ENCODE measurements at places on chromosomes 3 and 15.
A peak's percentile ranks its signal among the peaks of the same experiment; 100 is the strongest.

GRCh38 chr15:71201477-71201876, 86.2 kb downstream of the THSD4 start:
- H3K36me3 ChIP-seq: no peaks in the 10 kb centered on the region
- H3K4me1 ChIP-seq: peaks cover 3% of the 10 kb centered on the region
- H3K27ac ChIP-seq: no peak overlapping the region
- DNase-seq: no peak

- H3K27me3 ChIP-seq: no peaks in the 10 kb centered on the region
- DNase-seq: peak; percentile 77
- peaks cover 38% of the 10 kb centered on the region for H3K36me3 ChIP-seq
- H3K4me3 ChIP-seq: peak overlapping the region; percentile 67
- H3K4me1 ChIP-seq: peaks cover 89% of the 10 kb centered on the region
These were observed 13.9 kb downstream of the ARHGEF3 start for GRCh38 chr3:56787784-56788256.

- H3K36me3 ChIP-seq: no peaks in the 10 kb centered on the region
- no peak overlapping the region for H3K4me3 ChIP-seq
- DNase-seq: no peak
- H3K27ac ChIP-seq: no peak overlapping the region
- H3K27me3 ChIP-seq: peaks cover 2% of the 10 kb centered on the region
These were observed 158.7 kb downstream of the APBA2 start for GRCh38 chr15:29044503-29044901.

DNA sequence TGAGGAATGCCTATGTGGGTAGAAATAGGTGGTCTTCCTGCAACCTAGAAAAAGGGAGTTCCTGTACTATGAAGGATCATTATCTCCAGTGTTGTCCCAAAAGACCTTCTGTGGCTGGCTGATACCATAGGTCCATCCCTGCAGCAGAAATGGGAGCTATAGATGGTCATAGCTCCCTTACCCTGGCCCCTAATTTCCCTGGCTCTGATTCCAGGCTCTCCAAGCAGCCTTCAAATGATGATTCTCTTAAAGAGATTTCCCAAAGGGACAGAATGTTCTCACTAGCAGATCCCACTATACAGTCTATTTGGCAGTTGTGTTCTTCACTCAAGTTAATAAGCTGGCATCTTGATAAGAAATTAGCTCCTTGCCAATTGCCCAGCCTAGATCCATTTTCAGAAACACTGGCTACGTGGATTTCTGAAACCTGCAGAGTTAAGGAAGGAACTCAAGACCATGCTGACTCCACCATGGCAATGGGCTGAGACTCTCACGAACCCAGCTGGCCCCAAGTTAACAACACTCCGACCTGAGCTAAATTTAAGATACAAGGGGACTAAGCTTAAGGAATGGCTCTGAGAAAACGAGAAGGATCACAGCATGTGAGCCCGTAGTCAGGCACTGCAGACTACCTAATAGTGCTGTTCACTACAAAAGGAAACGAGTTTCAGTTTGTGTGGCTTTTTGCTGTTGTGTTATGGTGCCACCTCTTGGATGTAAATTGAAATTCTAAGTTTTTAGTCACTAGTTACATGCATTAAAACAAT, 11.4 kb downstream of the C15orf40 start:
- peak overlapping the region; percentile 73 for H3K4me3 ChIP-seq
- no peaks in the 10 kb centered on the region for H3K27me3 ChIP-seq
- peak; percentile 84 for DNase-seq
- H3K27ac ChIP-seq: no peak overlapping the region
- H3K36me3 ChIP-seq: no peaks in the 10 kb centered on the region

GRCh38 chr15:34304613-34305012, 33.0 kb downstream of the SLC12A6 start:
- no peak for DNase-seq
- no peaks in the 10 kb centered on the region for H3K27me3 ChIP-seq
- no peak overlapping the region for H3K4me3 ChIP-seq
- peaks cover 14% of the 10 kb centered on the region for H3K4me1 ChIP-seq

GRCh38 chr3:186054792-186055352, 54.0 kb downstream of the ETV5 start:
- H3K36me3 ChIP-seq: no peaks in the 10 kb centered on the region
- no peak for DNase-seq
- H3K4me3 ChIP-seq: no peak overlapping the region
- H3K27ac ChIP-seq: no peak overlapping the region
- H3K27me3 ChIP-seq: peaks cover 59% of the 10 kb centered on the region

DNA sequence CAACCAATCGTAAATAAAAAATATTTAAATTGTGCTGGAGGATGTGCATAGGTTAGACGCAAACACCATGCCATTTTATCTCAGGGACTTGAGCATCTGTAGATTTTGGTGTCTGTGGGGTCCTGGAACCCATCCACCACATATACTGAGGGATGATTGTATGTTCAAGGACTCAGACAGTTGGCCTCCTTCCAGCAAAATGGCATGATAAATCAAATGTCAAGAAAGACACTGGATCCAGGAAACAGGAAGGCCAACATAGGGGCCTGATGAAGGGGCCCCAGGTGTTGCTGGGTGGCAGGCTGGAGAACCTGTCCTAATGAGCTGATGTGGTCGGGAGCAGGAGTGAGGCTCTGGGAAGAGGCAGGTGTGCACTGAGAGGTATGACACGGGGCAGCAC, 289.5 kb downstream of the GABRG3 start:
- no peaks in the 10 kb centered on the region for H3K36me3 ChIP-seq
- H3K27me3 ChIP-seq: no peaks in the 10 kb centered on the region
- H3K4me1 ChIP-seq: no peaks in the 10 kb centered on the region
- H3K27ac ChIP-seq: no peak overlapping the region
- no peak overlapping the region for H3K4me3 ChIP-seq

GRCh38 chr3:150581174-150581573, 21.9 kb upstream of the SELENOT start:
- no peak overlapping the region for H3K4me3 ChIP-seq
- peaks cover 21% of the 10 kb centered on the region for H3K4me1 ChIP-seq
- H3K27ac ChIP-seq: no peak overlapping the region
- H3K36me3 ChIP-seq: peaks cover 55% of the 10 kb centered on the region

- peaks cover 4% of the 10 kb centered on the region for H3K27me3 ChIP-seq
- peaks cover 1% of the 10 kb centered on the region for H3K36me3 ChIP-seq
- H3K4me1 ChIP-seq: peaks cover 16% of the 10 kb centered on the region
- H3K4me3 ChIP-seq: no peak overlapping the region
- no peak overlapping the region for H3K27ac ChIP-seq
These were observed 6.5 kb downstream of the GPR160 start for GRCh38 chr3:170044271-170044670.

- peaks cover 8% of the 10 kb centered on the region for H3K4me1 ChIP-seq
- DNase-seq: no peak
- H3K4me3 ChIP-seq: no peak overlapping the region
- peaks cover 3% of the 10 kb centered on the region for H3K36me3 ChIP-seq
These were observed 2.0 kb downstream of the RASGRF1 start for GRCh38 chr15:79088426-79089205.

- no peak overlapping the region for H3K27ac ChIP-seq
- H3K27me3 ChIP-seq: peaks cover 9% of the 10 kb centered on the region
- H3K4me1 ChIP-seq: no peaks in the 10 kb centered on the region
- no peaks in the 10 kb centered on the region for H3K36me3 ChIP-seq
These were observed 181.9 kb upstream of the KBTBD8 start for GRCh38 chr3:66816090-66816761.

DNA sequence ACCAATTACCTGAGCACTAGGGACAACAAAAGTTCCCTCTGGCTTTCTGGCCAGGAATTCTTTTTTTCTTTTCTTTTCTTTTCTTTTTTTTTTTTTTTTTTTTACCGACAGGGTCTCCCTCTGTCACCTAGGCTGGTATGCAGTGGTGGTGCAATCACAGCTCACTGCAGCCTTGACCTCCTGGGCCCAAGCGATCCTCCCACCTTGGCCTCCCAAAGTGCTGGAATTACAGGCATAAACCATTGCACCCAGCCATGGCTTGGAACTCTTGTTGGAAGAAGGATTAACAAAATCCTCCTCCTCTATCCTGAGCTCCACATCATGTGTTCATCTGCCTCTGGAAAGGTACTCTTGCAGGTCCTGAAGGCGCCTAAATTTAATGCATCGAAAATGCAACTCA, 2.9 kb upstream of the LTF start:
- H3K27me3 ChIP-seq: peaks cover 44% of the 10 kb centered on the region
- no peak overlapping the region for H3K27ac ChIP-seq
- DNase-seq: no peak
- H3K4me1 ChIP-seq: no peaks in the 10 kb centered on the region
- H3K4me3 ChIP-seq: no peak overlapping the region

- no peaks in the 10 kb centered on the region for H3K4me1 ChIP-seq
- no peaks in the 10 kb centered on the region for H3K27me3 ChIP-seq
- H3K27ac ChIP-seq: no peak overlapping the region
- no peak for DNase-seq
These were observed 69.6 kb downstream of the LRTM1 start for GRCh38 chr3:54858093-54858785.

GRCh38 chr3:48268936-48269561, 28.1 kb downstream of the ZNF589 start:
- peak overlapping the region; percentile 96 for H3K27ac ChIP-seq
- peaks cover 46% of the 10 kb centered on the region for H3K36me3 ChIP-seq
- peak overlapping the region; percentile 73 for H3K4me3 ChIP-seq
- no peaks in the 10 kb centered on the region for H3K27me3 ChIP-seq
- DNase-seq: peak; percentile 80

GRCh38 chr3:8813411-8813810, 44.0 kb upstream of the OXTR start:
- no peak overlapping the region for H3K4me3 ChIP-seq
- DNase-seq: no peak
- H3K36me3 ChIP-seq: no peaks in the 10 kb centered on the region
- H3K27me3 ChIP-seq: no peaks in the 10 kb centered on the region

- H3K4me1 ChIP-seq: peaks cover 2% of the 10 kb centered on the region
- H3K27ac ChIP-seq: no peak overlapping the region
- DNase-seq: no peak
- H3K36me3 ChIP-seq: no peaks in the 10 kb centered on the region
- no peak overlapping the region for H3K4me3 ChIP-seq
These were observed 19.7 kb downstream of the PAK6 start for GRCh38 chr15:40258544-40258943.

GRCh38 chr3:124707656-124708062, 22.6 kb upstream of the UMPS start:
- no peak overlapping the region for H3K27ac ChIP-seq
- H3K27me3 ChIP-seq: peaks cover 44% of the 10 kb centered on the region
- no peaks in the 10 kb centered on the region for H3K36me3 ChIP-seq
- H3K4me3 ChIP-seq: no peak overlapping the region

- H3K27ac ChIP-seq: peak overlapping the region; percentile 99
- H3K27me3 ChIP-seq: no peaks in the 10 kb centered on the region
These were observed 14.4 kb downstream of the ATP10A start for GRCh38 chr15:25848784-25849156.

DNA sequence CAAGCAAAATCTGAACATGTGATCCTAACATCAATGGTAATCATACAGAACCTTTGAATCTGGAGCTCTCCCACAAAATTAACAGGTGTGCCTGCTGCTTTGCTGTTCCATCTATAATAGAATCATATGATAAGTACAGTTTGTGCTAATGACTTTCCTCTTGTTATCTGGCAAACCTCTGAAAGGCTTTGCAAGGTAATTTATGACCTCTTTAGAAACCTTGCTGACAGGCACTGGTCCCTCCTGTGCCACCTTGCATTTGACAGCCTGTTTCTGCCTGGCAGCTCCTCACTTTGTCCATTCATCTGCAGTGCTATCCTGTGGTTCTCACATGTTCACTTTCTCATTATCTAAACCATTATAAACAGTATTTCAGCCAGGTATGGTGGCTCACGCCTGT, 10.2 kb upstream of the HTR3C start:
- H3K27me3 ChIP-seq: peaks cover 2% of the 10 kb centered on the region
- no peak overlapping the region for H3K27ac ChIP-seq
- H3K4me1 ChIP-seq: no peaks in the 10 kb centered on the region
- no peak for DNase-seq

DNA sequence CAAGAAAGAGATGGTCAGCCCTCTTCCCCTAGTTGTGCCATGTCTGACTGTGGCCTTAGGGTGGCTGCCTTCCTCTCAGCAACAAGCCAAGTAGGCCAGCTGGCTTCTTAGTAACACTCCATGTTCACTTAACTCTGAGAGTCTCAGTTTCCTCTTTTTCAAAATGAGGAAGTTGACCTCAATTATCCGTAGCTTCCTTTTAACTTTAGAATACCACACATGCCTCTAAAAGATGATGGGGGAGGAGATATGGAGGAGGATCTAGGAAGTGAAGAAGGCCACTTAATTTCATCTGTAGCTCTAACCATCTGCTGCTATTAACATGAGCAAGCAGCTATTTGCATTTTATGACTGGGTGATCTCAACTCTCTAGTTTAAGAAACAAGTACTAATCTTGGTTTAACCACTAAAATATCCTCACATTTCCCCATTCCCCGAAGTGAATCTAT, 32.9 kb downstream of the CD200R1L start:
- no peaks in the 10 kb centered on the region for H3K36me3 ChIP-seq
- H3K4me3 ChIP-seq: no peak overlapping the region
- peaks cover 17% of the 10 kb centered on the region for H3K4me1 ChIP-seq
- H3K27me3 ChIP-seq: peaks cover 5% of the 10 kb centered on the region
- DNase-seq: no peak

DNA sequence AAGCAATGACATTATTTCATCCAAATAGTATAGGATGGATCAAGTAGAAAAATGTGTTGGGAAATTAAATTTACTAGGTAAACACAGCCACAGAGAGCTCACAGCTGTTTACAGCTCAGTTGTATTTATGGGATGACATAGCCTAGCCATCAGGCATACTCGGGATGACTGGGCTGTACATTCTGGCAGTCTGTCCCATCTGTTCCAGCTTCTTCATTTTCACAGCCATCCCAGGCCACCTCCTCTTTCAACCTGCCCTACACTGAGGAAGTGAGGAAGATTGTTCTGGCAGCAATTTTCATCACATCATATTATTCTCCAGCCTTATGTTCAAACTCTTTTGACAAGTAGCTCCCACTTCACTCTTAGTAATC, 98.4 kb upstream of the PFN2 start:
- H3K4me1 ChIP-seq: no peaks in the 10 kb centered on the region
- H3K27me3 ChIP-seq: peaks cover 11% of the 10 kb centered on the region
- H3K4me3 ChIP-seq: no peak overlapping the region

DNA sequence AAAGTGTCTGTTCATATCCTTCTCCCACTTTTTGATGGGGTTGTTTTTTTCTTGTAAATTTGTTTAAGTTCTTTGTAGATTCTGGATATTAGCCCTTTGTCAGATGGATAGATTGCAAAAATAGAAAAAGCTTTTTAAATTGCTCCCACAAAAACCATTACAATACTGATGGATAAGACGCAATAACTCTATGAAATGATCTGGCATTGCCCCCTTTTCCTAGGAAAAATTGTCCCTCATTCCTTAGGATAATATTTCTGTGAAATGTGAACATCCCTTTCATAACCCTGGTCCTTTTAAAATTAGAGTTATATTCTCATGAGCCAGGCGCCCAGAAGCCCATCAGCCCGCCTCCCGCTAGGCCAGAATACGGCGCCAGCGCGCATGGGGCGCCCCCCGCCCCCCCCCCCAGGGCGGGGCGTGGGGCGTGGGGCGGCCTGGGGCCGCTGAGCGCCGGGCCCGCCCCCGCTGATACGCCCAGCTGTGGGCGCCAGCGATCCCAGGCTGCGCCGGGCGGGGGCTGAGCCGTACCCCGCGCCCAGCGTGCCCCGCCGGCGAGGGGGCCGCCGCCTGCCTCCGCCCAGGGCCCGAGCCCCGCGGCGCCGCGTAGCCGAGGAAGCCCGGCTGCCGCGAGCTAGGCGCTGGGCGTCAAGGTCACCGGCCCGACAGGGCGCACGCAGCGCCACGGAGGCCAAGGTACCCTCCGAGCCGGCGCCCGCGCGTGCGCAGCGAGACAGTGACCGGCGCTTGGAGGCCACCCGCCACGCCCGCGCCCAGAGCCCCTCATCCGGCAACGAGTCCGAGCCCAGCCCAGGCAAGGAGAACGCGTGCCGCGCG, 11.1 kb upstream of the ROPN1B start:
- DNase-seq: no peak
- H3K27ac ChIP-seq: no peak overlapping the region
- no peaks in the 10 kb centered on the region for H3K36me3 ChIP-seq
- no peaks in the 10 kb centered on the region for H3K4me1 ChIP-seq
- H3K27me3 ChIP-seq: peaks cover 19% of the 10 kb centered on the region
